Stimulated activated CD8-positive, alpha-beta memory T cell treated with anti-CD3 and anti-CD28 coated beads, Interleukin-4, amount 100 ng/mL, for 24 hours (primary cell): ENCODE measurements at places on chromosomes 12 and 14.

DNA sequence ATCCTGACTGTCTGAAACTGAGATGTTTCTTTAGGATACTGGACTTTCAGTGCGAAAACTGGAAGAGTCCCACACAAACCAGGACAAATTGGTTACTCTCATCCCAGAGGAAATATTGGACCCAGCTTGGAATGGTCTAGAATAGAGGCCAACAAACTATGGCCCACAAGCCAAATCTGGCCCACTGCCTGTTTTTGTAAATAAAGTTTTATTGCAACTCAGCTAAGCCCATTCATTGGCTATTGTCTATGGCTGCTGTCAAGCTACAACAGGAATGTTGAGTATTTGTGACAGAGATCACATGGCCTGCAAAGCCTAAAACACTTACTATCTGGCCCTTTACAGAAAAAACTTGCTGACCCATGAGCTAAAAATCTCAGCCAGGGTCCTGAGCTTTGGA, 6.5 kb downstream of the WSCD2 start:
- DNase-seq = no peak

DNA sequence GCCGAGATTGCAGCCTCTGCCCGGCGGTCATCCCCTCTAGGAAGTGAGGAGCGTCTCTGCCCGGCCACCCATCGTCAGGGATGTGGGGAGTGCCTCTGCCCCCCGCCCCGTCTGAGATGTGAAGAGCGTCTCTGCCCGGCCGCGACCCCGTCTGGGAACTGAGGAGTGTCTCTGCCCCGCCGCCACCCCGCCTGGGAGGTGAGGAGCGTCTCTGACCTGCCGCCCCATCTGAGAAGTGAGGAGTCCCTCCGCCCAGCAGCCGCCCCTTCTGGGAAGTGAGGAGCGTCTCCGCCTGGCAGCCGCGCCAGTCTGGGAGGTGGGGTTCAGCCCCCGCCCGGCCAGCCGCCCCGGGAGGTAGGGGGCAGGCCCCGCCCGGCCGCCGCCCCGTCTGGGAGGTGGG, 544.0 kb downstream of the CCER1 start:
- DNase-seq = no peak

DNA sequence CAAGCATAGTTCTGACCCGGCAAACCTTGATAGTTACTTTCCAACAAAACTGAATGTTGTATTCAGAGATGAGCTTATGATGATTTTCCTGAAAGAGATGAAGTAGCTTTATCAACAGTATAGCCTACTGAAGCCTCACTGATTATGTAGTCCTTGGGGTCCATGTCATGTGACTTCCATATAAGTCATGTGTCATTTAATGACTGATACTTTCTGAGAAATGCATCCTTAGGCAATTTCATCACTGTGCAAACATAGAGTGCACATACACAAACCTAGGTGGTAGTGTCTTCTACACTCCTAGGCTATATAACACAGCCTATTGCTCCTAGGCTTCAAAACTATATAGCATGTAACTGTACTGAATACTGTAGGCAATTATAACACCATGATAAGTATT, 28.5 kb upstream of the TUBA1C start:
- no peak for DNase-seq

DNA sequence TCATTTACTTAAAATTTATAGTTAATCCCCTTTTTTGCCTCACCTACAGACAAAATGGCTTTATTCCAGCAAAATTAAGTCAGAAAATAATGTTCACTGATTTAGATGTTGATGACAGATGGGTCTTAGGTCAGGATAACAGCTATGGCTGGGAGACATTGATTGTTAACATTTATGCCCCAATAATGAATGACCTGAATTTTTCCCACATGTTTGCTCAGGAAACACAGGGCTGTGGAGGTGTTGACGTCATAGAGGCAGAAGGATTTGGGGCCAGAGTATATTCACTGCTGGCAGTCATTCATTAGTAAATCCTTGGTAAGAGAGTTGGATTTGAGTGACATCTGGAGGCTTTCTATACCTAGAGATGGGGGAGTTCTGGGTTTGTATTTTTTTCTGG, 121.3 kb downstream of the PDE3A start:
- DNase-seq = no peak

GRCh38 chr12:5432011-5432400, at the start of gene NTF3:
Gene NTF3 (plus strand): TSS chr12:5432108. CDS start chr12:5432325, 217 bp downstream.
- DNase-seq = no peak

DNA sequence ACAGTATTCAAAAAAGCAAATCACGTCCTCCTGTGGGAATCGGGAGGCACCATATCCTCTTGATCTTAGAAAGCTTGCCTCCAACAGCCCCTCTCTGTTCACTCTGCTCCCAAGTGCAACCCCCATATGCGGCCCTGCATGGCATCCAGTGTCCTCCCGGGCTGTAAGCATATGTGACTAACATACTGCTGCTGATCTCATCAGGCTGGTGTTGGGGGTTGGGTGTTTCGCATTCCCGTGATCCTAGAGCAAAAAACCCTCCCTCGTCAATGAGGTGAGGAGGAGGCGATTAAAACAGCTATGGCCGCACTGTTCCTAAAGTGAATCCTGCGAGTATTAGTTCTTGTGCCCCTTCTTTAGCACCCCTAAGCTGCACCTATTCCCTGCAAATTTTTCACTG, 28.1 kb upstream of the PPM1A start:
- no peak for DNase-seq

DNA sequence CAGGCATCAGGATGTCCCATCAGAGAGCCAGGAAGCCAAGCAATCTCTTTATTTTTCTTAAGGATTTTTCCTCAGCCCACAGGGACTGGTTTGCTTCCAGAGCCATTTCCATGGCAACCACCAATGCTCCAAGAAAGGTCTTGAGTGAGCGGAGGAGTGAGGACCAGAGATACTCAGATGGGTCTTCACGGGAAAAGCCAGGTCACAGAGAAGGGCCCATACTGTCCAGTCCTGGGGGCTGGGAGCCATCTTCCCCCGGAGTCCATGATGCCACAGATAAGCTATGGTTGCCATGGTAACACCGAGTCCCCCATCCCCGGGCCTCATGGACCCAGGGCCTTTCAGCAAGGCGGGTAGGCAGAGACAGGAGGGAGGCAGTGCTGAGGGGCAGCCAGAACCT, 28.6 kb downstream of the CMKLR1 start:
- DNase-seq = no peak

- no peak for DNase-seq
These were observed 19.1 kb upstream of the FOS start for GRCh38 chr14:75259510-75259855.

- no peak for DNase-seq
These were observed 106.0 kb downstream of the HMGA2 start for GRCh38 chr12:65930114-65930828.

DNA sequence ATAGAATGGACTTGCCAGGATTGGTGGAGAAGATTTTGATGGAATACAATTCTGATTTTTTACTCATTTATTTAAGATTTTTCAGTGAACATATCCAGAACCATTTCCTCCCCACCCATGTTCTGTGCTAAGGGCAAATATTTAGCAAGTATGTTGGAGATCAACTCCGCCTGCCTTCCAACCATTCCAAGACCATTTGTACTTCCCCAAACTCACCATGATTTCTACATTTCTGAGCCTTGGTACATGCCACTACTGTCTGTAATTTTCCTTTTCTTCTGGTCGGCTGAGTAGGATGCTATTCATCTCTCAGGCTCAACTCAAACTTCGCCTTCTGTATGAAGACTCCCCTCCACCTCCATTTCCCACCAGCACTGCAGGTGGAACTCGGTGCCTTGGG, 150.6 kb downstream of the NTF3 start:
- no peak for DNase-seq

- no peak for DNase-seq
These were observed 1.2 kb downstream of the SLCO1C1 start for GRCh38 chr12:20696181-20696905.

DNA sequence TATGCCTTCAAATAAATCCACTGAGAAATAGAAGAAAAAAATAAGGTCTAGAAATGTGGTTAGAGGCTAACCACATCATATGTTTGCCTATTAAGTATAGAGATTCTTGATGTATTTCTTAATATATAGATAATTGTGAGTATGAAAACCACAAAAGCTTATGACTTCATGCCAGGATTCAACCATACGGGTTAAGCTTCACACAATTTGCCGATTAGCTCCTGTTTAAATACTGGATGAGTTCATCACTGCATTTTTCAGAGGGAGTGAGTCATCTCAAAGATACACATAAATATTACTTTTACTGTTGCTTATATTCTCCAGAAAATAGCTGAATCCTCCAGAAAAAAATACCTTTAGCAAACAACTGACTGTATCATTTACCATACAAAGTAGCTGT, 79.6 kb downstream of the RPL10L start:
- no peak for DNase-seq

- DNase-seq = no peak
These were observed 349.7 kb downstream of the NRXN3 start for GRCh38 chr14:78519863-78520262.

- DNase-seq = no peak
These were observed 558.9 kb upstream of the LRFN5 start for GRCh38 chr14:41047763-41048162.

DNA sequence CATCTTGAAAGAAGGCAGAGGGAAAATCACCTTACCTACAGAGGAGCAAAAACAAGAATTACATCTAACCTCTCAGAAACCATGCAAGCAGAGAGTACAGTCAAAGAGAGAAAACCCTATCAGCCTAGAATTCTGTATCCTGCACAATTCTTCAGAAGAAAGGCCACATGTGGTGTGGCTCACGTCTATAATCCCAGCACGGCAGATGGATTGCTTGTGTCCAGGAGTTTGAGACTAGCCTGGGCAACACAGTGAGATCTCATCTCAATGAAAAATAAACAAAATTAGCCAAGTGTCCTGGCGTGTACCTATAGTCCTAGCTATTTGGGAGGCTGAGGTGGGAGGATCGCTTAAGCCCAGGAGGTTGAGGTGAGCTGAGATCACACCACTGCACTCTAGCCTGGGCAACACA, 48.2 kb downstream of the ATF7 start:
- no peak for DNase-seq

DNA sequence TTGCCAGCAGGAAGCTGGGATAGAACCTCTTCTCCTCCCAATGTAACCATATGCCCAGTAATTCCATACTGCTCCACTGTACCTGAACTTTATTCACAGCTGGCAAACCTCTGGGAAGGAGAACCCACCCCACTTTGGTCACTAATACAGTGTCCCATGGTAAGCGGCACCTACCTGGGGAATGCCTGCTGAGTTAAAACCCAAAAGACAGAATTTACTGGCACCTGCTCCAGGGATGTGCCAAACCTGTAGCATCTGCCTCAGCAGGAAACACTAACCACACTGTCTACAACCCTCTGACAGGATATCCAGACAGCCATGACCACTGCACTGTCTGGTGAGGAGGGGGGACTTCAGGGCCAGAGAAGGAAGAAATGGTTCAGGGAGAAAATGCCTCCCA, 26.6 kb downstream of the DDX24 start:
- DNase-seq = no peak

GRCh38 chr14:60064491-60065072, 27.1 kb upstream of the PCNX4 start:
- no peak for DNase-seq

GRCh38 chr12:120711411-120711810, 1.2 kb downstream of the UNC119B start:
- no peak for DNase-seq

GRCh38 chr12:88733008-88733407, 152.7 kb upstream of the KITLG start:
- DNase-seq = no peak

GRCh38 chr12:47752121-47752520, 6.6 kb downstream of the RAPGEF3 start:
- DNase-seq = no peak

DNA sequence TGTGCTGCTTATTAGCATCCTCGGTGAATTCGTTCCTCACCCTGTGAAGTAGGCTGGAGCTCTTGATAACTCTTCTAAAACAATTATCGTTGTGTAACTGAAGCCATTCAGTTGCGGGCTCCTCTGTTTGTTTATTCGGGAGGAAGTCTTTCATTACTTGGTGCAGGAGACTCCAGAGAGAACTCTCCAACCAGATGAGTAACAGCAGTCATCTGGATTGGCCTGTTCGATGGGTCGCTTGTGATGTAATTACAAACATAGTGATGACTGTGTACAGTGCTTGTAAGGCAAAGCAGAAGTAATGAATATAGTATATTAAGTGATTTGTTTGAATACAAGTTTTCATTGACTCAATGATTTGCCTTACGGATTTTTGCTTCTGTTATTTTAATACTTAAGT, 10.9 kb downstream of the ATP6V0A2 start:
- no peak for DNase-seq

DNA sequence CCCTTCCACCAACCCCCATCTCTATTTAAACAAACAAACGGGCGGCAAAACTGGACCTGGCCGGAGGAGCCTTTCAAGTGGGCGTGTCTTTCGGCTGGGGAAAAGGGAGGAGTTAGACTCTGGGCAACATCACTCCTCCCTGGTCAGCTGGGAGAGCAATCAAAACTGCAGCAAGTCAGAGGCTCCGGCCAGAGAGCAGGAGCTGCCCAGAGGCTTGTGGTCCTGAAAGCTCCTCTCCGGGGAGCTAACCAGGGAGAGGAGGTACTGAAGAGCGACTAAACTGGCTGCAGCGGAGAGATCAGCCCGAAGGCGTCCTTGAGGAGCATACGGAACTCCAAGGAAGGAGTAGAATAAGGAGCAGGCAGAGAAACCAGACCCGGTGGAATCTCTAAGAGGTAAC, at the start of gene NEUROD4:
Gene NEUROD4, plus strand, starts transcription at position 191 of the 400 bp plus-strand sequence. CDS start 6,466 bp downstream, outside the sequence.
- no peak for DNase-seq

DNA sequence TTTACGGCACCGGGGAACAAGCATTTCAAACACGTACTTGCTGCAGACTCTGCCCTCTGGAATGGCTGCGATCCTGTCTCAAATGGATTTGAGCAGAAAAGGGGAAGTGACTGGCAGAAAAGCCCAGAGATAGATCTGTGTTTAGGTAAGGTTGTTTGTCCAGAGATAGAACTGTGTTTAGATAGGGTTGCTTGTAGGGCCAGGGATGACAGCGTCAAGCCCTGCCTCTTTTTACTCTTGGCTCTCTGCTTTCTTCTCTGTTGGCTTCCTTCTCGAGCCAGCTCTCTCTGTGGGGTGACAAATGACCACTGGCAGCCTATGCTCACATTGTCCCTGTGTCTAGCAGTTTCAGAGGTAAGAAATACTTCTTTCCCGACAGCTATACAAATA, 11.4 kb downstream of the DGLUCY start:
- DNase-seq = no peak

GRCh38 chr12:57797933-57798332, 15.3 kb downstream of the TSFM start:
- no peak for DNase-seq

- no peak for DNase-seq
These were observed 6.2 kb upstream of the CGRRF1 start for GRCh38 chr14:54503486-54503885.

DNA sequence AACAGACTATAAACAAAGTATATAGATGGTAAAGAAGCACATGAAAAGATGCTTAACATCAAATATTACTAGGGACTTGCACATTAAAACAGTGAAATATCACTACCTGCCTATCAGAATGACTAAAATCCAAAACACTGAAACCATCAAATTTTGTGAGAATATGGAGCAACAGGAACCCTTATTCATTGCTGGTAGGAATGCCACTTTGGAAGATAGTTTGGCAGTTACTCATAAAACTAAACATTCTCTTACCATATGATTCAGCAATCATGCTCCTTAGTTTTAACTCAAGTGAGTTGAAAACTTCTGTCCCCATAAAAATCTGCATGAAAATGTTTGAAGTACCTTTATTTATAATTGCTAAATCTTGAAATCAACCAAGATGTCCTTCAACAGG, 297.6 kb downstream of the DAD1 start:
- no peak for DNase-seq
